RKO (cell line): ENCODE measurements at places on chromosomes 1 and 21.

DNA sequence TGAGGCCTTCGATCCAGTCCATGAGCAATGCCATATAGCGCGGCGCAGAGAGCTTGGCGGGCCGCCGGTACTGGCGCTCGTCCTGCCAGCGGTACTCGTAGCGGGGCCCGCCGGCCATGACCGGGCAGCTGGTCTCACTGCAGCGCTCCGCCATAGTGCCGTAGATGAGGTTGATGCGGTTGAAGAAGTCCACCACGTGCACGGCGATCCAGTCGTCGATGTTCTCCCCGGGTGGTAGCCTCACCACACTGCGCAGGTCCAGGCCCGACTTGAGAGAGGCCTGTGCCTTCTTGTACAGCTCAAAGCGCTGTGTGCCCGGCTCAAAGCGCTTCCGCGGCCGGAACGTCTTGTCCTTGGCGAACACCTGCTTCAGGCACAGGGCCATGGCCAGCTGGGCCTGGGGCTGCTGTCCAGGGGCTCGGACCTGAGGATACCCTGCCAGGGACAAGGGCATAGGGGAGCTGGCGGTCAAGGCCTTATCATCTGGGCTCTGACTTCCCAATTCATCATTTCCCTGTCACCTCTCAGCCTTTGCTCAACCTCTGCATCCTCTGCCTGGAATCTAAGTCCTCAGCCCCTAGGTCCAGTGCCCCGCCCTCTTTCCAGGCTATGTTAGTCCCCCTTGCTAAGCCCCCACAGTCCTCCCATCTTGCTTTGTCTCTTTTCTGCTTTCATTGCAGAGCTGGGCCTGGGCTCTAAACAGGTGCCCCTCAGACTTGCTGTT, 3.5 kb downstream of the MOB3C start:
- no peak for DNase-seq

DNA sequence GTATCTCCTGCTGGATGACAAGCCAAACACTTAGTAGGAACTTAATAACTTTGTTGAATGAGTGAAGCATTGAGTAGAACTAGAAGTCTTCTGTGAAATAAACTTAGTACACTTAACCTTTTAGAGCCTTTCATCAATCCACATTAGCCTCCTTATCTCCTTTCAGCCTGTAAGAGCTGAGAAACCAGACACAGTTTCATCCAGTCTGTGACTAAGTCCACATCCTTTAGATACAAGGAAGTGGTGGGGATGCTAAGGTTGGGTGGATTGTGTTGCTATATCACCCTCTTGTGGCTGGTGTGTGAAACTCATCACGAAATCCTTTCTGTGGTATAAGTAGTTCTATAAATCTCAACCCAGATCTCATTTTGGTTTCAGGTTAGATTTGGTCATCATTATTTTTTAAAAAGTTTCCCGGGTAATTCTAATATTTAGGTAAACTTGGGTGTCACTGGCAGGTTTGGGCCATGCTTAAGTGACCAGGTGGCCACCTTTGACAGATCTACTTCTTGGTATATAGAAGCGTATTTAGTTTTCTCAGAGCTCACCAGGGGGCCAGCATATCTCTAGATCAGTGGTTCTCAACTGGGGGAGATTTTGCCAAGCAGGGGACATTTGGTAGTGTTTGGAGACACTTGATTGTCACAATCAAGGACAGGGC, 27.8 kb upstream of the CD84 start:
- DNase-seq = peak; percentile 84

DNA sequence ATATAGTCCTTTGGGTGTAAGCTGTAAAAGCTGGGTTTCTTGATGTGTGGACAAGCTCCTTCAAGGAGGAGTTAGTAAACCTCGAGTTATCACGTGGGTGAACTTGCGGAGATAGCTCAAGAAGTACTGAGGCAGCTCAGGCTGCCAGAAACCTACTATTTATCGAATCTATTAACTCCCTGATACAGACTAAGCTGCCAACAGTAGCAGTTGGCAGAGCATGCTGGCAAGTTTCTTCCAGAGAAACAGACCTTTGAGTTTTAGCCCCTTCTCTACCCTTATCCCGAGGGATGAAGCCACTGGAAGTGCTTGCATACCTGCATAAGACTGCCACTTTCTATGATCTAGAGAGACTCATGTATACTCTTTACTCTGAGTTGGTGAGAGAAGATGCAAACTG, 624.5 kb upstream of the USP24 start:
- no peak for DNase-seq

- no peak for DNase-seq
These were observed 738.8 kb downstream of the AMY1C start for GRCh38 chr1:104488296-104489015.

GRCh38 chr1:66686406-66686805, 65.9 kb upstream of the DYNLT5 start:
- no peak for DNase-seq

DNA sequence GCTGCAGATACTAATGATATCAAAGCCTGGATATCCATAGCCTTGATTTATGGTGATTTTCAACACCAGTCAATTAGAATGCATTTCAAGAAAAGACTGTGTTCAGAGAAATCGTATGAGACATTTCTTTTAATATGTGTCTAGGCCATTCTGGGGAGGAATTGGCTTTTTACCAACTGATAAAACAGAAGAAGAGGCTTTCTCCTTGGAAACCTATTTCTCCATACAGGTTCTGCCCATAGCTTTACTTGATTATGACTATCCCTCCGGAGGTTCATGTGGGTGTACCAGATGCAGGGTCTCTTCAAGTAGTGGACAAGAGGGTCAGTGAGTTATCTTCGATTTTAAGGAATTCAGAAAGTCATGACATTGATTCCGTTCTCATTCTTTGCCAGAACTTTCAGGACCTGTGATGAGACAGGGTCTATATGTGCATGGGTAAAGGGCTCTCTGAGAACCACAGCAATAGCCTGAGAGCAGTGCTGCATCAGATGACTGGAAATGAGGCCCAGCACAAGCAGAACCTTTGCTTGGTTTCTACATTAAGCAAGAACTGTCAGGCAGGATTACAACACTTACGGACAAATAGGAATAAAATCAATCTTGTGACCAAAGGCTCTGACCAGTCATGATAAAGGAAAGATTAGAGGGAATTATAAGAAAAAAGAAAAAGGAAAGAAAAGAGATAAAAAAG, 263.7 kb upstream of the SGIP1 start:
- DNase-seq = peak; percentile 48

DNA sequence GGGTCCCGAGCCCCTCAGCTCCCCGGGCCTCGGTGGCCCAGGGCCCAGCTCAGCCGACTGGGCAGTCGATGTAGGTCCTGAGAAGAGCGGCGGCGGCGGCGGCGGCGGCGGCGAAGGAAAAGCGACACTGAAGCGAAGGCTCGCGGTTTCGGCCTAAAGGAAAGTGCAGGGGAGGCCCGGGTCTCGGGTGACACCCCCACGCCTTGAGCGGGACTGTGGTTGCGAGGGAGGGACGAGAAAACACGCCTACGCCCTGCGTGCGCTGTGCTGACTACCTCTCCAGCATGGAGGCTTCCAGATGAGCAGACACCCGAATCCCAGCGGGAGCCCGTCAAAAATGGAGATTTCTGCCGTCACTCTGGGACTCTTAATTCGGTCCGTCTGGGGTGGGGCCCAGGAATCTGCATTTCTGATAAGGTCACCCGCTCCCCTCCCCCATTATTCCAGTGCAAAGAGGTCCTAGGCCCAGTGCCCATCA, 31.2 kb downstream of the DNTTIP2 start:
- DNase-seq = peak; percentile 87

DNA sequence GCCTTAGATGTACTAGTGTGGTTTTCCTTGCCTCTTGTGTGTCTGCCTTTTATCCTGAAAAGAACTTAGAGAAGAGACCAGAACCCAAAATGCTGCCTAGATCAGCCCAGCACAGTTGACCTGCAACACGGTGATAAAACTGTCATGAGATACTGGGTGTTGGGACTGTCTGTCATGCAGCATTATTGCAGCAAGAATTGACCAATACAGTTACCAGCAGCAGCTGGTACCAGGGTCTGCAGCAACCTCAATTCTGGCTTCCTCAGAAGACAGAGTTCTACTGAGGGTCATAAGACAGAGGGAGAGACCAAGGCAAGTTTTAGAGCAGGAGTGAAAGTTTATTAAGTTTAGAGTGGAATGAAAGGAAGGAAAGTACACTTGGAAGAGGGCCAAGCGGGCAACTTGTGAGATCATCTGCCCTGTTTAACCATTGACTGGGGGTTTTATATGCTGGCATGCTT, 182.0 kb downstream of the DYRK1A start:
- no peak for DNase-seq

- DNase-seq = no peak
These were observed 399.9 kb upstream of the ADAMTS5 start for GRCh38 chr21:27366646-27367235.

GRCh38 chr1:63936801-63937200, 163.0 kb downstream of the ROR1 start:
- DNase-seq = no peak

GRCh38 chr1:218529646-218530300, 184.6 kb downstream of the TGFB2 start:
- no peak for DNase-seq

GRCh38 chr1:32338637-32339145, 2.7 kb upstream of the MARCKSL1 start:
- DNase-seq = no peak

DNA sequence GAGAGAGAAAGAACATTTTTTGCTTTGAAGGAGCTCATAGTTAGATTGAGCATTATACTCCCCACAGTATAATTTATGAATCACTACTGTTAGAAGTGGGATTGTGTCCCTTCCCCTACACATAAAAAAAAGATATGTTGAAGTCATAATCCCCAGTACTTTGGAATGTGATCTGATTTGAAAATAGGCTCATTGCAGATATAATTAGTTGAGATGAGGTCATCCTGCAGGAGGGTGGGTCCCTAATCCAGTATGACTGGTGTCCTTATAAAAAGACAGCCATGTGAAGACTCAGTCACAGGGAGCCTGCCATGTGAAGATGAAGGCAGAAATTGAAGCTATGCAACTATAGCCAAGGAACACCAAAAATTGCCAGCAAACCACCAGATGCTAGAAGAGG, 76.4 kb downstream of the TGFB2 start:
- no peak for DNase-seq

GRCh38 chr1:57163325-57163724, 197.5 kb upstream of the C8B start:
- no peak for DNase-seq

DNA sequence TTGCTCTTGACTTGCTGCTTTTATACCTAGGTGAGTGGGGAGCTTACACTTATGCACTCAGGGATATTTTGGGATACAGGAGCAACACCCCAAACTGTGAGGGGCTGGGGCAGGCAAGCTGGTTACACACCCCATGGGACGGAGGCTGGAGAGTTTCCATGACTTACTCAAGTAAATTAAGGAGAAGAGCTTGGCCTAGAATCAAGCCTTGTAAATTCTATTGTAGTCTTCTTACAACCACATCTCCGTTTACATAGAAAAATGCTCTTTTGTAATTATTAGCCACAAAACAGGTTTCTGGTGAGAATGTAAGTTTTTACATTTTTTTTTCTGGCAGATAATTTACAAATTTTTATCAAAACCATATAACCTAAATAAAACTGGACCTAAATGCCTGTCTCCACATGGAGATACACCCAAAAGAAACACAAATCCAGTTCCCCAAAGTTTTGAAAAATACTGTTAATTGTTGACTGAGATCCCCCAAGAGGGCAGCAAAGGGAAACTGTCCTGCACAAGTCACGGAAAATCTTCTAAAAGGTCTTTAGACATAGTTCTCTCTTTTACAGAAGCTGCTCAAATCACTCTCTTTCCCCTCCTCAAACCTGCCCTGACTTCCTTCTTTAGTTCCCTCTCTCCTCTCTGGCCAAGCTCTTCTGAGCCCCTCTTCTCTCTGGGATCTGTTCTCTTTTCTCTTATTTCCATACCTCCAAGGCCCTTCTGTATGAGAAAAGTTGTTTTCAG, 134.0 kb downstream of the HIVEP3 start:
- DNase-seq = no peak

GRCh38 chr1:1189111-1189510, 15.4 kb downstream of the TTLL10 start:
- no peak for DNase-seq
